ENCODE measurements at places on chromosomes 2 and 18. TPM values are rescaled to one million over a fixed set of nuclear protein-coding genes. Genes with fewer than 3 reads are reported as not detected.

DNA sequence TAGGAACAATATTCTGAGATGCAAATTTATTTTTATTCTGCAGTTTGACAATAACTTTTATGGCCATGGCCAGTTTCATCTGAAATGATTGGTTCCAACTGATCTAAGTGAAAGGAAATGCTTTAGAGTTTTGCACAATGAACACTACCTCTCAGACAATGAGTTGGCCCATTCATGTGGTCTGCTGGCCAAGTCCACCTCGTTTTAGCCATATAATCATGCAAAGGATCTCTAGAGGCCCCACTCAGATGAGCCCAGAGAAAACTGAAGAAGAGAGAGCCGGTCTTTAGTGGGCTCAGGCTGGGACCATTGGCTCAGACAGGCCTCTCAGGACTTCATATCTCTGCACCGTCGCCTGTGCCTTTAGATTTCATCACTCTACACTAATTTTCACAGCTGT lies 254.7 kb downstream of the MREG start:
- H3K4me1 ChIP-seq, result peaks cover 3% of the 10 kb centered on the region
- no peak for DNase-seq
- no peaks in the 10 kb centered on the region for H3K27me3 ChIP-seq
- H3K36me3 ChIP-seq, result no peaks in the 10 kb centered on the region

GRCh38 chr2:202014759-202015211 lies 18.9 kb upstream of the FZD7 start:
- peak overlapping the region; percentile 54 for H3K4me3 ChIP-seq
- DNase-seq, result no peak
- no peaks in the 10 kb centered on the region for H3K36me3 ChIP-seq
- peaks cover 23% of the 10 kb centered on the region for H3K4me1 ChIP-seq

DNA sequence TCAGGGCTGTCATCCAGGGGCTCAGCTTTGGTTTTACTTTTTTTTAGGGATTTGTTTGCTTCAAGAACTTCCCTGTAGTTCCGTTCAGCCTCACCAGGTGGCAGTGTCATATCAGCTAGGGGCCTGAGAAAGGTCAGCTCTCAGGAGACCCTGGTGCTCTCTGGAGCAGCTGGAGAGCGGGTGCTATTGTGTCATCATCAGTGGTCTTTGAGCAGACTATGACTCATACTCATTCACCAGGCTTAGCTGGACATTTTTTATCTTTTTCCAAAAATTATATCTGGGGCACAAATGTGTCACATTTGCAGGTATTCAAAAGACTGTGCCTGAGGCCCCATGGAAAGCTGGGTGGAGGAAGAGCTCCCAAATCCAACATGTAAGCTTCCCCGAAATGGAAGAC lies 24.4 kb downstream of the ZNF892 start:
- DNase-seq, result peak; percentile 91
- peaks cover 9% of the 10 kb centered on the region for H3K36me3 ChIP-seq
- H3K27me3 ChIP-seq, result no peaks in the 10 kb centered on the region
- peak overlapping the region; percentile 38 for H3K4me3 ChIP-seq
- peaks cover 6% of the 10 kb centered on the region for H3K4me1 ChIP-seq
- peak overlapping the region; percentile 82 for H3K27ac ChIP-seq

DNA sequence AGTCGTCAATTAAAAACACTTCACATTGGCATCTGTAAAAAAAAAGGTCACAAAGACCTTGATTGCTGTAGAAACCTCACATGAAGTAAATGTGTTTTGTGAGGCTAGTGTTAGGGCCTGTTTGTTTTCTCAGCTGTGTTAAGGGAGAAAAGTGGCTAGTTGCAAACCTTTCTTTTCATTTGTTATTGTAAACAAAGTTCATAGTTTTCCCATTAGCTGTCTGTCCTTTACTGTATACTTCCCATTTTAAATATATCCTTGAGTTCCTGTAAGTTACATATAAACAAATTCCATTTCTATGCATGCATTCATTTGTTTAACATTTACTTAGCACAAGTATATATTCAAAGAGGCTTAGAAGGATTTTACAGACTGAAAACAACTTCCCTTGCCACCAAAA lies 1250.2 kb downstream of the LRP1B start:
- no peaks in the 10 kb centered on the region for H3K4me1 ChIP-seq
- H3K36me3 ChIP-seq, result peaks cover 4% of the 10 kb centered on the region
- no peak overlapping the region for H3K27ac ChIP-seq
- H3K27me3 ChIP-seq, result no peaks in the 10 kb centered on the region

- no peak for DNase-seq
- no peaks in the 10 kb centered on the region for H3K27me3 ChIP-seq
- H3K27ac ChIP-seq, result no peak overlapping the region
- H3K4me3 ChIP-seq, result no peak overlapping the region
- H3K36me3 ChIP-seq, result no peaks in the 10 kb centered on the region
- H3K4me1 ChIP-seq, result no peaks in the 10 kb centered on the region
These were observed 2010.4 kb upstream of the LRRTM1 start for GRCh38 chr2:82314836-82315472.

GRCh38 chr18:21680161-21680560 lies 24.4 kb downstream of the ABHD3 start:
- H3K4me3 ChIP-seq, result no peak overlapping the region
- no peaks in the 10 kb centered on the region for H3K4me1 ChIP-seq
- no peaks in the 10 kb centered on the region for H3K36me3 ChIP-seq
- no peak for DNase-seq
- no peak overlapping the region for H3K27ac ChIP-seq
- no peaks in the 10 kb centered on the region for H3K27me3 ChIP-seq

DNA sequence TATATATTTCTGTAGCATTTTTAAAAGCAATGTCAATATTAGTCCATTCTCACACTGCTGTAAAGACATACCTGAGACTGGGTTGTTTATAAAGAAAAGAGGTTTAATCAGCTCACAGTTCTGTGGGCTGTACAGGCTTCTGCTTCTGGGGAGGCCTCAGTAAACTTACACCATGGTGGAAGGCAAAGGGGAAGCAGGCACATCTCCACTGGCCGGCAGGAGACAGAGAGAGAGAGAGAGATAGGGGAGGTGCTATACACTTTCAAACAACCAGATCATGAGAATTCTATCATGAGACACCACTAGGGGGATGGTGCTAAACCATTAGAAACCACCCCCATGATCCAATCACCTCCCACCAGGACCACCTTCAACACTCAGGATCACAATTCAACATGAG lies 43.1 kb downstream of the CHMP3 start:
- H3K27me3 ChIP-seq, result no peaks in the 10 kb centered on the region
- peaks cover 6% of the 10 kb centered on the region for H3K36me3 ChIP-seq

- peak; percentile 65 for DNase-seq
- H3K4me3 ChIP-seq, result peak overlapping the region; percentile 93
- H3K27ac ChIP-seq, result peak overlapping the region; percentile 84
- no peaks in the 10 kb centered on the region for H3K36me3 ChIP-seq
These were observed 573 bp downstream of the PAIP2B start for GRCh38 chr2:71226096-71226964.

- no peaks in the 10 kb centered on the region for H3K4me1 ChIP-seq
- no peak overlapping the region for H3K27ac ChIP-seq
- no peak for DNase-seq
- H3K36me3 ChIP-seq, result peaks cover 5% of the 10 kb centered on the region
These were observed 158.5 kb downstream of the INSIG2 start for GRCh38 chr2:118246726-118247125.

The SNTG2 gene
- total RNA-seq, result 7.7 TPM

The OSR1 gene
- 0.42 TPM for total RNA-seq

The GKN1 gene
- not detected for total RNA-seq

The ZNF892 gene
- 21.1 TPM for total RNA-seq

The IWS1 gene
- 46.1 TPM for total RNA-seq

The MEP1B gene
- not detected for total RNA-seq

The FABP1 gene
- total RNA-seq, result not detected

The RAD51AP2 gene
- total RNA-seq, result not detected

The NTSR2 gene
- not detected for total RNA-seq

The CTDP1 gene
- 34.8 TPM for total RNA-seq

Measured in glutamatergic neuron (in vitro differentiated cells).